ENCODE measurements at places on chromosomes 6 and 20. TPM values are rescaled to one million over a fixed set of nuclear protein-coding genes. Genes with fewer than 3 reads are reported as not detected.

The VWA7 gene
- 1.9 TPM for total RNA-seq

DNA sequence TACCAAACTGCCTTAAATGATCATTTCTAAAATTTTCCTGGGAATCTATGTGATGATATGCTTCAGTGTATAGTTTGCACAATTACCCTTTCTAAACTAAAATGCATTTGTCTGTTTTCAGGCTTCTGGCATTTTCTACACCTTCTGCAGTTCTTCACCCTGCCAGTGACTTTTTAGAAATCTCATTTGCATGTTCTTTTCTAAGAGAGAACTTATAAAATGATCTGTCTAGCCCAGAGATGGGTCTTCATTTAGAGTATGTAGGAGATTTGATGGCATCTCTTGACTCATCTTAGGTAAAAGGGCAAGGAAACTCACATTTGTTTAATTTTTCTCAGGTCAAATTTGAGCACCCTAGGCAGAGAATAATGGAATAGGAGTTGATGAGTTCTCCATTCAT is 17.8 kb downstream of the NCOA7 start:
- DNase-seq = no peak

DNA sequence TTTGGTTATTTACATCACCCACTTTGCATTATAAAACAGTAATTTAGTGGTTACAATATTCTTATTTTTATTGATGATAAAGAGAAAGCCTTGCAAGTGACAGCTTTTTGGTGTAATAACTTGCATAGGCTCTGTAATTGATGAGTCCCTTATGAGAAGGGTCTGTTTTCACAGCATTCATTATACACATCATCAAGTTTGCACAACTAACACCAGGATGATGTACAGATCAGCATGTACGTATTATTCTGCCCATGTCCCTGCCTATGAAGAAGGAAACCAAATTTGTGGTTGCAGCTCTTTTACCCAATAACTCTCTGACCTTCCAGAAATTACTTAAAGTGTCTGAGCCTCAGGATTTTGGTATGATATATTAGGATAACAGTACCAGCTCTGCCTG is 59.2 kb downstream of the CLVS2 start:
- no peak for DNase-seq

- DNase-seq = no peak
Measured at GRCh38 chr20:54681869-54682268, 206.5 kb downstream of the DOK5 start.

The HCRTR2 gene
- total RNA-seq = not detected

- peak; percentile 13 for DNase-seq
Measured at GRCh38 chr6:119966484-119966883, 616.9 kb upstream of the MAN1A1 start.

GRCh38 chr20:21202259-21202658 is 76.4 kb downstream of the KIZ start:
- peak; percentile 69 for DNase-seq

DNA sequence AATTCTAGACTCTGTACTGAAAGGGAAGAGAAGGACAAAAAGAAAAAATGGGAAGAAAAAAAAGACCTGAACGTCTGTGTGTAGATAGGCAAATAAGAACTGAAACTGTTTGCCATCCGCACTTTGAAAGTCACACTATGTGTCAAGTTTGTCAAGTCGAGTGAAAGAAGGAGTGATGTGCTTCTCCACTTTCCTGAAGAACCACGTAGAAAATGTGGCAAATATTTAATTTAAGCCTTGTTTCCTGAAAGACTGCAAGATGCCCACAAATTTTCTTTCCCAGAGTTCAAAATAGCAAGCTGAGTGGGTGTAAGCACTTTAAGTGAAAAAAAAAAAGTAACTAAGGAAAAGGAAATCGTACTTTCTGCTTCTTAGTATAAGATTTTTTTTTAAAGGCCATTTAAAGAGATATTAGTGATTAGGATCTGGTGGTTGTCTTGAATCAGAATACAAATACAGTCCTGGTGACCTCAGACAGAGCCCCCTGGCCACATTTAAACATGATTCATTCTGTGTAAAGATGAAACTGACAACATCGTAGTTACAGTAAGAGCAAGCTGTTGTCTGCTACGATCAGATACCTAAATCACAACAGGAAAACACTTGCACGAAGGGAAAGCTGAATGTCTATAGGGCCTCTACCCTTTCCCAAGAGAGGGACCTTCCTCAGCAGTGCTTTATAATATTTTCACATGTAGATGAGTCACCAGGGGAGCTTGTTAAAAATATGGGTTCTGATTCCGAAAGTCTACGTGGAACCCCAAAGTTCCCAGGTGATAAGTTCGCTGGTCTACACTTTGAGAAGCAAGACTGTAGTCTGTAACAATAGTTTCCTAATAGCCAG is 102.3 kb downstream of the HIVEP2 start:
- peak; percentile 90 for DNase-seq

GRCh38 chr6:72218125-72218524 is 331.8 kb downstream of the RIMS1 start:
- peak; percentile 13 for DNase-seq

DNA sequence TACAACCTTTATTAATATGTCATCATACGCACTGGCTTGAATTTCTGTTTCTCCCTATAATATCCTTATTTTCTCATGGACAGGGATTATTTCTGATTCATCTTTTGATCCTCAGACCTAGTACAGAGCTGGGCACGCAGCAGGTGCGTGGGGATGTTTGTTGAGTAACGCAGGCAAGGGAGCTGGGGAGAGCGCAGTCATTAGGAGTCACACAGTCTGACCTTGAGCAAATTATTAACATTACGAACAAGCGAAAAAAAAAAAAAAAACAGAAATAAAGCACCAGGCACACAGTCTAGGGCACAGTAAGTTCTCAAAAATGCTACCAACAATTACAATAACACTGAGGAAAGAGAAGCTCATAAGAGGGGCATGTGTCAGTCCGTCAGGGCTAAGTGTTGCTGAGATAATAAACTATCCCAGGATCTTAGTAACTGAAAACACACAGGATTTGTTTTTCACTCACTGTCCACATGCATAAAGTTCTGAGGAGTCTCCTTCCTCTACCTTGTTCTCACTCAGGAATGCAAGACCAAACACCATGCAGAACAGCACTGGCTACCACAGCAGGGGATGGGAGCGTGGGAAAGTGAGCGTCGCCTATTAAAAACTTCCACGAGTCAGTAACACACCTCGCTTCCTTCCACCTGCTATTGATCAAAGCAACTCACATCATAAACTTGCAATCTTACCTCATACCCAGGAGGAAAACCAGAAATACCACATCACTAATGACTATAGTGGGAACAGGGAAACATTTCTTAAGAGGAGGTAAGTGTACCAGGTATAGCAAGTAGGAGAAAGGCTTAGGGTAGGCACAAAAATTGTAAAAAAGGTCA is 56.9 kb downstream of the PDE10A start:
- DNase-seq = no peak

- DNase-seq = no peak
Measured at GRCh38 chr6:126632271-126632670, 292.4 kb downstream of the CENPW start.

The SPTLC3 gene
- total RNA-seq = 16.3 TPM

- DNase-seq = peak; percentile 42
Measured at GRCh38 chr20:41617059-41617901, 897 bp downstream of the CHD6 start.

GRCh38 chr6:157570752-157571151 is 189.8 kb downstream of the ZDHHC14 start:
- DNase-seq = no peak

DNA sequence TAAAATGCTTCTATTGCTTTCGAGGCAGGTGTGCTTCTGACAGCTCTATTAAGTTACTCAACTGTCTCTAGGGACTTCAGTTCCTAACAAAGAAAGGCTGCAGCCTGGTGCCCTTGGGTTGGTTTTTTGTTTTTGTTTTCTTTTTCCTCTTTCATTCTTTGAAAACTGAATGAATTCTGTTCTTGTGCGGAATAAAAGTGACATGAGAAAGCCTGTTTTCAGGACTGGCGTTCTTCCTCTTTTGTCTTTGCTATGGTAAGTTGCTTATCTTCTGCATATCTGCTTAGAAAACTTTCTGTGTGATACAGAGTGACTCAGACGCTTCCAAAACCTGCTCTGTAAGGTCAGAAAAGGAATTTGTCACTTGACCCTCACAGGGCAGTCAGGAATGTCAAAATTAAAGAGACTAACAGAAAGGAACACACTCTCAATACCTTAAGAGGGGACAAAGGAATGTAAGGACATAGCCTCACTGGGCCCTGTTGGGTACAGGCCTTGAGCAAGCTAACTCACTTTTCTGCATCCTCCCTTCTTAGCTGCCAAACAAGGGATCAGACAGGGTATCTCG is 56.2 kb upstream of the NHSL1 start:
- DNase-seq = peak; percentile 66

DNA sequence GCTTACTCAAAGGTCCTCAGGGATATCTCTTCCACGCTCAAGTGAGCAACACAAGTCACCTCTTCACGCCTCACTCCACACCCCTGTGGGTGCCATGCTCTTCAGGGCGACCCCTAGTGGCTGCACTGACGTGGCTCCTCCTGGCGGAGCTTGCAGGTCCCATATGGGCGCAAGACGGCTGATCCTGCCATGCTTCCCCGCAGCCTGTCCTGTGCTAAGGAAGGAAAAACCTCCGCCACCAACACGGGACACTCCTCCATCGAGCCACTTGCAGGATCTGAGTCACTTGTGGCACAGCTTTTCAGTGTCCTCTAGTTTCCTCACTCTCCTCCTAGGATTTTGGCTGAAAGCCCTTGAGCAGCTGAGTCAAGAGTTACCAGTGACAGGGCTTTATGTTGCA is 90.7 kb downstream of the KHDC1L start:
- DNase-seq = peak; percentile 27

GRCh38 chr6:113920663-113921267 is 50.2 kb downstream of the HDAC2 start:
- DNase-seq = no peak

GRCh38 chr6:106163966-106164877 is 78.1 kb downstream of the PRDM1 start:
- DNase-seq = no peak

GRCh38 chr6:170167657-170168159 is 123.2 kb downstream of the DLL1 start:
- no peak for DNase-seq

The DACT2 gene
- total RNA-seq = not detected

DNA sequence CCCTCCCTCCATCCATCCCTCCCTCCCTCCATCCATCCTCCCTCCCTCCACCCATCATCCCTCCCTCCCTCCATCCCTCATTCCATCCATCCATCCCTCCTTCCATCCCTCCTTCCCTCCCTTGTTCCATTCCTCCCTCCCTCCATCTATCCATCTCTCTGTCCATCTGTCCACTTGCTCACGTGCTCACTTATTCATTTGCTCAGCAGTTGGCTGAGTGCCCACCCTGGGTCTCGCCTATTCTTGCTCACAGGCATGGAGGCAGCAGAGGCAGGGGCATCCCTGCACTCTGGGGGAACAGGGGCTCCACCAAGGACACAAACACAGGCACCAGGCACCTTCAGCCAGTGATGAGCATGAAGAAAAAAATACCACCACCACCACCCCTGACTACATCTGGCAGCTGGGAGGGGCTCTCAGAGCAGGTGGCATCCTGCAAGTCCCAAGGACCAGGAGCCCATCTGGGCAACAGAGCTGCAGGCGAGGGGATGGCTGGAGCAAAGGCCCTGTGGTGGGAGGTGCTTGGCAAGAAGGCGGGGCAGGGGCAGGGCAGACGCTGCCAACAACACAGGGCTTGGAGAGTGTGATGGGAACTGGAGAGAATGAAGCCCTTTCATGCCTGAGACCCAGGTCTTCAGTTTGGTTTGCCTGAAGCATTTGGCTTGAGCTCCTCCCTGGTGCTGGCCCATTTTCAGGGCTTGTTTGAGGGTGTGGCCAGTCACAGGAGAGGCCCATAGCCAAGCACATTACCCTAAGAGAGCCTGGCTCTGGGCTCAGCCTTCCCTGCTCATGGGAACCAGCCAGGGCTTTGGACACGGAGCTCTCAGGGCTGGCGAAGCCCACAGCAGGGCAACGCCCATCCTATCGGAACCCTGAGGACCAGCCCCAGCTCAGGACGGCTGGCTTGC is 40.2 kb upstream of the MRGBP start:
- no peak for DNase-seq

The APCDD1L gene
- 2.0 TPM for total RNA-seq

- DNase-seq = no peak
Measured at GRCh38 chr6:37565267-37566110, 65.8 kb upstream of the CCDC167 start.

- no peak for DNase-seq
Measured at GRCh38 chr20:12962895-12963294, 45.9 kb upstream of the SPTLC3 start.

- DNase-seq = no peak
Measured at GRCh38 chr20:57468523-57469417, 56.2 kb downstream of the CTCFL start.

The OR2H2 gene
- total RNA-seq = not detected

The OPRL1 gene
- 7.4 TPM for total RNA-seq

GRCh38 chr20:19328676-19329075 is 116.2 kb downstream of the SLC24A3 start:
- no peak for DNase-seq

DNA sequence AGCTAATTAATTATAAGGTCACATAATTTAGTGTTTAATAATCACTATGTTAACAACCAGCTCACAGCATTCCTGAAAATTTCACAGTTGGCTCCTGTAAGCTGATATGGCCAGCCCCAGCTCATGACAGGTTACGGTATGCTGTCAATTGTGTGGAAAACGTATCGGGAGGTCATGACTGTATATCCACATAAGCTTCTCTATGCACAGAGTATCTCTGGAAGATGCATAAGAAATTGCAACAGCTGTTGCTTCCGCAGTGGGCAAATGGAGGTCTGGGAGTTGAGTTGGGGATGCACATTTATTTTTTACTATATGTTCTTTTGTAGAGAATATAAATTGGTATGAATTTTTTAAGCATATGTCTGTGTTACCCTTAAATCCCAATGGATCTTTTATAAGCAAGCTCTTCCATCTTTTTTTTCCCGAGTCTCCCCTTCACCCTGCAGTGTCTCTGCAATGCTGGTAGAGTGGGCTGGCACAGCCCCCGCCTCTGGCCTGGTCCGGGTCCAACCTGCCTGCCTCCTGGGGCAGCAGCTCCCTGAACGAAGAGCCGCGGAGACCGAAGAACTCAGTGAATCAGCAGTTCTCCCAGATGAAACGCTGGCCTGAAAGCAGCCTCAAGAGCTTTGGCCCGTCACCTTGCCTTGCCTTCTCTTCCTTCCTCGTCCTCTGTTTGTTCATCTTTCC is 139.9 kb upstream of the CDYL start:
- no peak for DNase-seq

DNA sequence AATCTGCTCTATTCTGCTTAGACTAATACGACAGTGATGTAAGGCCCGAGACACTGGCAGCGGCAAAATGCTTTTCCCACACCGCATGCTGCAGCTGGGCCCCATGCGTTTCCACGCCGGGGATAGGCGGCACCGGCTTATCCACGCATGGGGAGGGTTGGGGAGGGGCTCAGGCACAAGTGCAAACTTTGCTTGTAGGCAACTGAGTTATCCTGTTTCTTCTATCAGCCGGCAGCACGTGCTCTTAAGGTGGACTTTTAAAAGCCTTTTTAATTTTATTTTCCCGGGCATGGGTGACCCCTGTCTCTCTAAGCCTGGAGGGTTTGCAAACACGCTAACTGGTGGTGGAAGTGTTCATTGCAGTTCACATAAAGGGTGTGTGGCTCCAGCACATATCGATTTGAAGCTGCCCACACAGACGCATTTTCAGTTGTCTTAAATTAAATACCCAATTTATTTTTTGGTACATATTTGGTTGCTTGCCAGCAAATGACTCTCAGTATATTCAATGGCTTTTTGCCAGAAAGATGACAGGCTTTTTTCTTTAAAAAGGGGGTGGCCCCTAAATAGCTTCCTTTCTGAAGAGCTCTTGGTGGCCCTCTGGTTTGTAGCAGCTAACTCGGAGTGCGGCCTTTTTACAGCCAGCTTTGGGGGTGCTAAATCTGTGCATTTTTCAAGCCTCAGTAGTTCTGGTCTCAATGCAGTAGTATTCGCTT is 561.8 kb upstream of the AGPAT4 start:
- DNase-seq = no peak
